ENCODE measurements at places on chromosomes 3 and 15.

- no peak for DNase-seq
These were observed at the start of gene LRTM1 for GRCh38 chr3:54928046-54928770. Gene LRTM1 (minus strand): TSS chr3:54928059. CDS start chr3:54927911, 148 bp downstream.

GRCh38 chr3:33167716-33168336 lies 50.8 kb downstream of the SUSD5 start:
- no peak for DNase-seq

GRCh38 chr3:60792249-60792852 lies 458.9 kb downstream of the FHIT start:
- no peak for DNase-seq

DNA sequence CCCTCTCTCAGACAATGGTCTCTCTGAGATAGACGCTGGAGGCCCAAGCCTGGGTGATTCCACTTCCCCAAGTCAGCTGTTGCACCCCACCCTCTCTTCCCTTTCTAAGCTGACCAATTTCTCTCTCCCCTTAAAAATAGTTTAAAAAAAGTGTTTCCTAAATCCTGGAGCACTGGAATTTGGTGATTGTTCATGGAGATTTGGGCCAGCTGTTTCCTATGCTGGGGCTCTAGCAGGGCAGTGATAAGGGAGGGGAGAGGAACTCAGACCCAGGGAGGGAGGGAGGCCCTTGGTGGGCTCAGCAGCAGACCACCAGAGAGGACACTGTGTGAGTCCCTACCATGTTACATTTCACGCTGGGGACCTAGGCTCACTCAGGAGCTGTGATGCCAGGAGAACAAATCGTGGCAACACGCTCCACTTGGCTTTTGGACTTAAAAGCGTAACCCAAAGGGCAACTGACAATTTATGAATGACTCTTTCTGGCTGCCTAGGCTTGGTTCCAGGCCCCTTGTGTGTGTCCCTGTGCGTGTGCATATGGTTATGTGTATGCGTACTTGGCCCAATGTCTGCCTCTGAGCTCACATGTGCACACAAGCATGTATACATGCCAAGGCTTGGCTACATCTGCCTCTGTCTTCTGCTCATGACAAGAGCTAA lies 59.8 kb upstream of the INSYN1 start:
- no peak for DNase-seq

DNA sequence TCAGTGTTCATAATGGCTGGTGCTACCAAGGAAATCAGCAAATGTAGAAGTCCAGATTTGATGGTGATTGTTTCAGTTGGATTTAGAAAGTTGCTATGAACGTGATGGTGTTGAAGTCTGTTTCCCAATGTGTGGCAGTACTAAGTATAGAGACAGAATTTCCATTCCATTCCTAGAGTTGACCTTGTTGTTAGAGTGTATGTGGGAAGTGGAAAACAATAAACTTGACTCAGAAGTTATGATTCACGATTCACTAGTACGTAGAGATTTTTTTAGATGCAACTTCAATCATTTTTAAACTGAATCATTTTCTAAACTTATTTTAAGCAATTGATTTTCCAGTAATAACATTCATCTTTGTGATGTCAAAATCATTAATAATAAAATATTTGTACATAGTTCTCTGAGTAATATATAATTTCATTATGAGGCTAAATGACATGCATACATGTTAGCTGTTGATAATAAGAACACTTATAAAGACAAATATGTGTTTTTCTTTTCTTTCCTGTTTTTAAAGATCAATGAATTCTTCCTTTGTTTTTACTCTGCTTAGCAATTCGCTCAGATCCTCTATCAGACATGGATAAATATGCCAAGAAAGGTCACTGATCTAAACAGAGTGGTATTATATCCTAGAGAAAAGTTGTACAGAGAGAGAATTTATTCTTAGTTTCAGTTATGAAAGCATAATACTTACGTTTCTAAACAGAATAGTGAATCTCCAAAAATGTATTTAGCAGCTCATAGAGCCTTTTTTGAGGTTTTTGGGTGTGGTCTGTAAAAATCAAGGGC lies 108.8 kb upstream of the GPR149 start:
- no peak for DNase-seq

Measured in fibroblast of skin of scalp (primary cell).